ENCODE measurements at places on chromosomes 2 and 18.
A peak's percentile ranks its signal among the peaks of the same experiment; 100 is the strongest.

DNA sequence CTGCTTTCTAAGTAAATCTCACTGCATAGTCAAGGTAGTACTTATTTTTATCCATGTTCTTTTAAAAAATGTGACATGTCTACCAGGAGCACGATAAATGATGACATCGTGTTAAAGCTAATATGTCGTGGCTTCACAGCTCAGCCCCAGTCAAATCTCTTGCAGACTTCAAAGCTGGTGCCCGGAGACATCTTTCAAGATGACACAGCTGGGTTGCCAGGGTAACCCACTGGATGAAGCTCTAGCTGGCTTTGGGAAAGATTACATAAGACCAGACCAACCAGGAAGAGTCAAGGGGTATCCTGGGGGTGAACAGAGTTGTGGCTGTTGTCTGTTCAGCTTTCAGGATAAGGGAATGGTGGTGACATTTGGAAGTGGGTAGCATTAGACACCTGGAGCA, 67.8 kb downstream of the VSNL1 start:
- DNase-seq = no peak

DNA sequence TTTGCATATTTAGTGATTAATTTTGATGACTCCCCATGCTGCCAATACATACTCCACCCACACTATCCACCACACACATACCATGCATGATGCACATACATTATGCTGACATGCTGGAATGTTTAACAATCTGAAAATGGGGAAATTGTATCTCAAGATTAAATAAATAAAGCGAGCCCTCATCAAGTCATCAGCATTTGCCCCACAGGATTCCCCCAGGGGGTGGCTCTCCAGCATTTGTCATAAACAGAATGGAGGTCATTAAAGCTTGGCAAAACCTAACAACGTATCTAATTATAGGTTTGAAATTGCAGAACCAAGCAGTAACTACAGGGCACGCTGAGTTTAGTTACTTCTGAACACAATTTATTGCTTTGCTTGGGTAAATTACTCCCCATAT, 141.2 kb upstream of the TACR1 start:
- peak; percentile 89 for DNase-seq

- DNase-seq = peak; percentile 75
Measured at GRCh38 chr2:70514612-70515055, 39.0 kb downstream of the TGFA start.

DNA sequence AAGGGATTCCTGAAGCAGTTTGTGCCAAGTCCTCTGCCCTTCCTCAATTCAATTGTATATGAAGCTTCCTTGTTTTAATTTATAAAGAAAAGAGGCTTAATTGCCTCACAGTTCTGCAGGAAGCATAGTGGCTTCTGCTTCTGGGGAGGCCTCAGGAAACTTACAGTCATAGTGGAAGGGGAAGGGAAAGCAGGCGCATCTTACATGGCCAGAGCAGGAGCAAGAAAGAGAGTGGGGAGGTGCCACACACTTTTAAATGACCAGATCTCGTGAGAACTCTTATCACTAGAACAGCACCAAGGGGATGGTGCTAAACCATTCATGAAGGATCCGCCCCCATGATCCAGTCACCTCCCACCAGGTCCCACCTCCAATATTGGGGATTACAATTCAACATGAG, 114.2 kb downstream of the SGPP2 start:
- DNase-seq = no peak

DNA sequence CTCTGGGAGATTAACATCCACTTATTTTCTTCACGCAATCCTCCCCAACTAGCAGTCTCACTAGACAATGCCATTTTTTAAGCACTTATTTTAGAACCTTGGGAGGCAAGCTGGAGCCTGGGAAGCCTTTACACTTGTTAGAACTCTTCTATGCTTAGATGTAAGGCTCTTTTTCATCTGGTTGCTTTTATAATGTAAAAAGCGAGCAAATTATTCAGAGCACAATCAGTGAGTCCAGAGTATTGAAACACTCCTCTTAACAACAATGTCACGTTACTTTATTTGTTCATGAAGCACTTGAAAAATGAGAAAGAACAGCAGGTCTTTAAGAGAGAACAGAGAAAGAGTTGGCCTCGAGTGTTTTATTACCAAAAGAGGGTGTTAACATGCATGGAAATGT, 84.1 kb upstream of the SLC8A1 start:
- no peak for DNase-seq

GRCh38 chr2:171158036-171158789, 2.5 kb downstream of the TLK1 start:
- DNase-seq = peak; percentile 40

GRCh38 chr2:189153619-189154018, 25.9 kb downstream of the COL5A2 start:
- DNase-seq = no peak

GRCh38 chr2:168212866-168213265, 34.5 kb downstream of the STK39 start:
- DNase-seq = no peak

All from NCI-H69 (cell line).